ENCODE measurements at places on chromosomes 6 and 20.

- no peak for DNase-seq
These were observed 10.2 kb downstream of the NOTCH4 start for GRCh38 chr6:32213649-32214048.

DNA sequence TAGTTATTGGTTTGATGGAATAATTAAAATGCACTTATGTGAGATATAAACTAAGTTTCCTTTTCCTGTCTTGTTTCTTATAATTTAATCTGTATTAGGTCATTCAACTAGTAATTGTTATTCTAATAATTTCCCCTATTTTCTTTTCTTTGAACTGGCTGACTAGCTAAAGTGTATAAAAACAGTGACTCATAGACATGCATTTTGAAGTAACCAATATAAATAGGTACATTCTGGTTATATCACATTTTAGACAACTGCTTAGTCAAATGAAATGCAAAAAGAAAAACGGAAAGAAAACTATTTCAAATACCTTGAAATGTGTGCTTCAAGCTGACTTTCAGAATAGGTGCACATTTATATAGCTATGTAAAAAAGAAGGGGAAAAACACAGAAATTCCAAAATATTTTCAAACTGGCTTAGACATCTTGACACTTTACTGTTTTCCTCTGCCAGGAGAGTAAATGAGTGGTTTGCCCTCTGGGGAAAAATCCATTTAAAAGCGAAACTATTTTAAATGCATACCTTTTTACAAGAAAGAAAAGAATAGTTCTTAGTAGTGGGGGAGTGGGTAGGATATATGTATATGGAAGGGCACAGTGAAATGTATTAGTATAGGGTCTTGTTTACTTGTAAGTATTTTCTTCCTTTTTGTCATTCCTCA is 28.3 kb downstream of the KCNQ5 start:
- no peak for DNase-seq

DNA sequence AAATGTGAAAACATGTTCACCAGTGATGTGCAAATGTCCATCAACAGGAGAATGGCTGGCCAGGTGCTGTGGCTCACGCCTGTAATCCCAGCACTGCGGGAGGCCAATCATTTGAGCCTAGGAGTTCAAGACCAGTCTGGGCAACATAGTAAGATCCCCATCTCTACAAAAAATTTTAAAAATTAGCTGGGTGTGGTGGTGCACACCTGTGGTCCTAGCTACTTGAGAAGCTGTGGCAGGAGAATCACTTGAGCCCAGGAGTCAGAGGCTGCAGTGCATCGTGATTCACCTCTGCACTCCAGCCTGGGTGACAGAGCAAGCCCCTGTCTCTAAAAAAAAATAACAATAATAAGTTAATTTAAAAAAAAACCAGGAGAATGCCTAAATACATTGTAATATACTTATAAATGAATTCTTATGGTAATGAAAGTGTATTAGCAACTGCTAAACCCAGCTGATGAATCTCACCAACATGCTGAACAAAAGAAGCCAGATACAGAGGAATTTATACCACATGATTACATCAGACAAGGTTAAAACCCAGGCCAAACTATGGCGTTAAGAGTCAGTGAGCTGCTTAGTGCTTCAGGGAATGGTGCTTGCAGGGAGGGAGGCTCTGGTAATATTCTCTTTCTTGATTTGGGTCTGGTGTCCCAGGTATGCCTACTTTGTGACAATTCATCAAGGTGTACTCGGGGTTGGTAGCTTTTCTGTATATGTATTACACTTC is 36.4 kb downstream of the RPP40 start:
- DNase-seq: no peak

- no peak for DNase-seq
These were observed 99.1 kb upstream of the PDE10A start for GRCh38 chr6:165762125-165762524.

DNA sequence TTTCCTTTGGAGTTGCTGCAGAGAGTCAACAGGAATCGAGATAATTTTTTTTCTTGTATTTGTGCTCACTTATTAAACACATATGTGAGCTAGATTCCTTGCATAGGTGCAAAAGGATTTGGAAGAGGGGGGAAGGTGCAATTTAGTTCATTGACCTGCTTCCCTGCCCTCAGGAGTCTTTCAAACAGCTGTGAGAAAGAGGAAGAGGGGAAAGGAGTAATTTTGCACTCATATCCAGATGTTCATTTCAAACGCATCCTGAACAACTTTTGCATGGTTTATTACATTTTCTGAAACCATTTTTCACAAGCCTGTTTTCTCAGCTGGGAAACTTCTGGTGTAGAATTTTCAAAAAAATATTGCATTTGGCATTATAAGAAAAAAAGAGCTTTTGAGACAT is 795.0 kb downstream of the MAFB start:
- no peak for DNase-seq

DNA sequence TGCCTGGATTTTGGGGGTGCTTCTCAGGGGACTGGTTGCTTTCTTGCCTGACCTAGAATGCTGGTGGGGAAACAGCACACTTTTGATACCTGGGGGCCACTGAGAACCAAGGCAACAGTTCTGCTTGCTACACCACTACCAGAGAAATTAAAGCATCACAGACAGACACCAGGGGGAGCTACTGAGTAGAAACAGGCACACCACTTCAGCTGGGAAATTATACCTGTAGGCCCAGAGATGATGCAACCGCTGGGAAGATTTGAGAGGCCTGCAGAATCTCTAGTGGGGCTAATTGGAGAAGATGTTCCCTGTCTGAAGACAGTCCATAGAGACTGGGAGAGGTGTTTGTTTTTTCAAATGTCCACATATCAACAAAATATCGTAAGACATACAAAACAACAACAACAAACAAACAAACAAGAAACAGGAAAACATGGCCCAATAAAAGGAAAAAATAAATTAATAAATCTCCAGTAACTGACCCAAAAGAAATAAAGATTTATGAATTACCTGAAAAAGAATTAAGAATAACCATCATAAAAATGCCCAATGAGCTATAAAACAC is 129.4 kb upstream of the RIN2 start:
- DNase-seq: no peak

DNA sequence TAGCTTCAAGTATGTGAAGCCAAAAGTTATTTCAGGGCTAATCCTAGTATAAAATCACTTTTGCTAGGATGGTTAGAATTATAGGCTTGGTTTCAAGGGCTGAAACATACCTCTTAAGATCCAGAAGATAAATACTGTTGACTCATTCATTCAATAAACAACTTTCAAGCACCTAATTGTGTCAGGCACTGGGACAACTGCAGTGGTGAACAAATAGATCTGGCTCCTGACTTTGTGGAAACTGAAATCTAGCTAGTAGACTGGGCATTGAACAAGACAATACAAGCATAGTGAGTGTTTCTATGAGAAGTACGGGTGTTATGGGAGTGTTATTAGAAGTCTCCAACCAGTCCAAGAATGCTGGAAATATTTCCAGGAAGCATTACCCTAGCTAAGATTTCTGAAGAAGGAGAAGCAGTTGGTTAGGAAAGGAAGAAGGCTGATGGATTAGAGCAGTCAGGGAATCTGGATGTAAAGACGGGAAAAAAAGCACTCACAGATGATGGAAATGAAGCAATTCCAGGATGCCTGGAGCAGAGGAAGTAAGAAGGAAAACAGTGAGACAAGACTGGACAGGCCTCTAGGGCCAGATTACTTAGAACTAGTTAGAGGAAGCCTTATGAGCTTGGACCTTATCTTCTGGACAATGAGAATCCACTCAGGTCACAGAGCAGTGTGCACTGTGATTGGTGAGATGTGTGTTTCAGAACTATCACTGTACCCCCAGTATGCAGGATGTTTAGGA is 132.6 kb upstream of the RAB32 start:
- DNase-seq: no peak

DNA sequence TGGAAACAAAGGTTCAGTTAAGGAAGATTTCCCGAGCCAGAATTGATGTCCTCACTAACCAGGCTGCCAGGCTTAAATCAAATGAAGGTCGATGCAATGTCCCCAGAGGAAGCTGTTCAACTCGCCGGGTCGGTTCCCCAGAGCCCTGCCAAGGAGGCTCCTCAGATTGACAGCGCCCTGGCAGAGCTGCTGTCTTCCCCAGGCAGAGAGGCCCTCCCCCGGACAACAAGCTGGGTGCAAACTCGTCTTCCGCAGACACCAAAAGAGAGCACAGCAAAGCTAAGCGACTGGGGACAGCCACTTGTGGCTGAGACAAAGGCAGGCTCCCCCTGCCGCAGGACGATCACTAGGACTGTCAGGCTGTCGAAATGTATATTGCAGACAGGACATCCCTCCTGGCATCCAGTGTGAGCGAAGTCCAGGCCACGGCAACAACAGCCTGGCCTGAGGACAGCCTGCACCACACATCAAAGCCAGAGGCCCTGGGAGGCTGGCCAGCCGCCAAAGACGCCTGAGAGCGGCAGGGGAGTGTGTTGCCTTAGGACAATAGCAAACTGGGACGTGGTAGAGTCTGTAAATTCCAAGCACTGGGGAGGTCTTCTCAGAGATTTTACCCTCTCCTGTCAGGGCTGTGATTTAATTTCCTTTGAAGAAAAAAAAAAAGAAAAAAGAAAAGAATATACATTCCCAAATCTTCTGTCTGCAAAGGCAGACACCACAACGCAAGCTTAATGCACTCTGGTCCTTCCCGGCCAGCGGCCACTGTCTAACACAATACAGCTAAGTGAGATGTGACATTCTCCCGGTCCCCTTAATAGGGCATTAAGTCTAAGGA is 99.1 kb downstream of the HIVEP2 start:
- no peak for DNase-seq

- DNase-seq: no peak
These were observed 89.8 kb downstream of the EYA2 start for GRCh38 chr20:46984405-46984804.

GRCh38 chr6:157224178-157224950 is 99.0 kb downstream of the TMEM242 start:
- no peak for DNase-seq

GRCh38 chr6:108715832-108716231 is 132.4 kb upstream of the ARMC2 start:
- DNase-seq: no peak

- DNase-seq: no peak
These were observed 99.2 kb upstream of the FOXP4 start for GRCh38 chr6:41446907-41447545.

DNA sequence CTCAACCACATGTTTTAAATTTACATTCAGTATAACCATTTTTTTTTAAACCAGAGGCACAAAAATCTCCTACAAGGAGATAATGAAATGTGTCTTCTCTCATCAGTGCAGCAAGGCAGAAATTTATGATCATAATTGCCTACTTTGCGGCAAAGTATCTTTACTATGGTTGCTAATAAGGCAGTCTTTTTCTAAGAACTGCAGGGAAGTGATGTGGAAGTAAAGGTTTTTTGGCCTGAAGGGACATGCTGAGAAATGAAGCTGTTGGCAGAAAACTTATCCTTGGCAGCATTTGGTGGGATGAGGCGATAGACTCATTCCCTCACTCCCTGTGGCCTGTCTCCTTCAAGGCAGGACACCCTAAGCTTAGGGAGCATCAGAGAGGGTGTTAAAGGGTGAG is 48.7 kb downstream of the SCGN start:
- DNase-seq: no peak

DNA sequence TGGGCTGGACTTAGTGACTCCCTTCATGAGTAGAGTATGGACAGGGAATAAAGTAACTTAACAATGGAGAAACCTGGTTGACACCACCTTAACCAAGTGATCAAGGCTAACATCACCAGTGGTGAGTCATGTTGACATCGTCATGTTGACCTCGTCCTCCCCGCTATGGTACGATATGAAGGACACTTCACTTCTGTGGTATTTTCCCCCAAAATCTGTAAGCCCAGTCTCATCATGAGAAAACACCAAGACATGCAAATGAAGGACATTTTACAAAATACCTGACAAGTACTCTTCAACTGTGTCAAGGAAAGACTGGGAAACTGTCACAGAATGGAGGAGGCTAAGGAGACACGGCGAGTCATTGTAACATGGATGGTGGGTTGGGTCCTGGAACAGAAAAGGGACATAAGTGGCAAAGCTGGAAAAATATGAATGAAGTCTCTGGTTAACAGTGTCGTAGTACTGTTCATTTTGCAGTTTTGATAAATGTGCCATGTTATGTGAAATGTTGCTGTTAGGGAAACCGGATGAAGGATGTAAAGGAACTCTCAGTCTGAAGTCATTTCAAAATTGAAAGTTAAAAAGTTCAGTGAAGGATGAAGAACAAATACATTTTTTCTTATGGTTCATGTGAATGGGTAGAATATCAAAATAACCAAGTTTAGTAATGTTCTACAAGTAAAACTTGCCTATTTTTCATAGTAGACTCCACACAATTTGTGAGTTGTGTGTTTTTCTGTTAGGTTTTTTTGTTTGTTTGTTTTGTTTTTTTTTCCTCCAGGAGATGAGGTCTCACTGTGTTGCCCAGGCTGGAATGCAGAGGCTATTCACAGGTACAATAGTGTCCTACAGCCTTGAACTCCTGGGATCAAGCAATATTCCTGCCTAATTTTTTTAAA is 247.5 kb downstream of the TMEM242 start:
- DNase-seq: no peak

GRCh38 chr20:49982072-49982345 is 771 bp upstream of the SNAI1 start:
- no peak for DNase-seq

DNA sequence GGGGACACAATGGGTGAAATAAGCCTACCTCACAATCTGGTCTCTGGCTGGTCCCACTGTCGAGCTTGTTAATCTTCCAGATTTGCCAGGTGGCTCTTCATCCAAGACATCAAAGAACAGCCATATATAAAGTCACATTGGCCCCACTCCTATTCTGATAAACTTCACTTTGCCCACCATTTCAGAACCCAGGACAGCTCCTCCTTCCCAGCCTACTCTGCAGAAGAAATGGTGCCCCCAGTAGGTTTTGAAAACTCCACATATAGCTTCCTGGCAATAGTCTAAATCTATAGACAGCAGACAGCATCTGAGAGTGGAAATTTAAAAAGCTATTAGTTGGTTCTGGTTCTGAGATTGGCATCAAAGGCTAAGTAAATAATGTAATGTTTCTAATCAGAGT is 143.1 kb upstream of the PCSK2 start:
- no peak for DNase-seq

GRCh38 chr6:74755778-74756177 is 450.1 kb downstream of the COL12A1 start:
- no peak for DNase-seq

DNA sequence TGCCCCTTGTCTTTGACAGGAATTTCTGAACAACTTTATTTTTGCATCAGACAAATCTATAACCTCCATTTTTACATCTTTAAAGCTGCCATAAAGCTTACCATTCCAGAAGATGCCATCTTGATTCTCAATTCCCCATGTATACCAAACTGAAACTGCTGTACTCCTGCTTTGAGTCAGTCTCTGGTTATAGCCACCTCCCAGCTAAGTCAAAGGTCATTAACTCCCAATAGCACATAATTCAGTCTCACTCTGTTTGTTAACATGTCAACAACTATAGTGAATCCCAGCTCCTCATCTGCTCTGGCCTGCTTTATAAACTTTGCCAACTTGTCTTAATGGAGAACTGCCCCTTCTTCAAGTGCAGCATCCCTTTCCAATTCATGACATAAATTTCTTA is 343.6 kb downstream of the FRK start:
- DNase-seq: no peak

- DNase-seq: no peak
These were observed 41.7 kb downstream of the BCKDHB start for GRCh38 chr6:80148220-80148619.

All from stimulated activated CD4-positive, alpha-beta T cell treated with anti-CD3 and anti-CD28 coated beads, Interleukin-15, amount 100 ng/mL, for 1 hour (primary cell).